HTR-8/SVneo (cell line): ENCODE measurements at places on chromosomes 16 and 17.

DNA sequence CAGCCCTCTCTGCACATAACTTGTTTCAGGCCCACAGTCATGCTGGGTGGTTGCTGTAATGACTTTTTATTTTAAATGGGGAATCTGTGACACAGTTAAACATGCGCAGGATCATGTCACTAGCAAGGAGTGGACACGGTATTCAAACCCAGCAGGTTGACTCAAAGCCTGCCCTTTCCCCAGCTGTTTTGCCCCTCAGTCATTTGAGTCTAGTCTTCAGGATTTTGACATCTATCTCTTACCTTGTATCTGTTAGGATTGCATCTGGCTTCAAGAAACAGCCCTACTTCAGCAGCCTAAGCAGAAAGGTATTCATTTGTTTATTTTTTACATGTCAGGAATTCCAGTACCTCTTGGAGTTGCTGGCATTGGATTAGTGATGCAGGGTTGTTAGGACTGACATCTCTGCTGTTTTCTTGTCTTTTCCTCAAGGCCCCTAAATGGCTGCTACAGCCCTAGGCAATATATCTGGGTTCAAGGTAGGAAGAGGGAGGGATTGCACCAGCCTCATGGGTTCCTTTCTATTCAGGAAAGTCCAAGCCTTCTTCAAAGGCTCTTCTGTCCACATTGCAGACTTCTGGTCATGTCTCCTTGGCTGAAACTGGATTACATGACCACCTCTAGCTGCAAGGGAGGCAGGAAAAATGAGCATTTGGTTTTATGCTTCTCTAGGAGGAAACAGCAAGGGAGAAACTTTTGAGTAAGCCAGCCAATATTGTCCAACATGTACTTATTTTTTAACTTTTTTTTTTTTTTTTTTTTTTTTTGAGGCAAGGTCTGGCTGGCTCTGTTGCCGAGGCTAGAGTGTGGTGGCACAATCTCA lies 22.8 kb downstream of the ABCC1 start:
- no peak for DNase-seq

DNA sequence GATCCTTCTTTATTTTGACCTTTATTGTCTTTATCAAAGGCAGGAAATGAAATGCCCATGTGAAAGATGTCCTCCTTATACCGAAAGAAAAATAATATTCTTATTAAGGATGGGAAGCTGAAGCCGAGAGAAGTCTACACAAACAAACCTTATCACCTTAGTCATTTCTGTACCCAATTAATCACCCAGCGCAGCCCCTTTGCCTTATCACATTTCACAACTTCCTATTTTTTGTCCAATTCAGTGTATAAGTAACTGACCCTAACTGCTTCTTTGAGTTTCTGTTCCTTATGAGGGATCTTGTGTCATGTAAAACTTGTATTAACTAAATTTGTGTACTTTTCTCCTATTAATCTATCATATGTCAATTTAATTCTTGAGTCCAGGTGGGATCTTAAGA lies 16.4 kb upstream of the CCL23 start:
- DNase-seq, result no peak

DNA sequence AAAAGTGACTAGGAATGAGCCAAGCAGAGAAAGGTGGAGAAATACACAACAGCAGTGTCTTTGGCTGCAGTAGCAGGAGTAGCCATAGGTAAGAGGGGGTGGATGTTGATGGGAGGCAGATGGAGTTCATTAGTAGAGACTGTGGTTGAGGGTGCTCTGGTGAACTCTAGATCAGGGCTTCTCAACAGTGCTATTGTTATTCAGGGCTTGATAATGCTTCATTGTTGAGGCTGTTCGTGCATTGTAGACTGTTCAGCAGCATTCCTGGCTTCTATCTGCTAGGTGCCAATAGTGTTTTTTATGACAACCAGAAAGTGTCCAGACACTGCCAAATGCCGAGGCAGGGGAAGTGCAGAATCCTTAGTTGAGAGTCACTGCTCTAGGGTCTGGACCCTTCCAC lies 3.6 kb downstream of the ALKBH5 start:
- no peak for DNase-seq

DNA sequence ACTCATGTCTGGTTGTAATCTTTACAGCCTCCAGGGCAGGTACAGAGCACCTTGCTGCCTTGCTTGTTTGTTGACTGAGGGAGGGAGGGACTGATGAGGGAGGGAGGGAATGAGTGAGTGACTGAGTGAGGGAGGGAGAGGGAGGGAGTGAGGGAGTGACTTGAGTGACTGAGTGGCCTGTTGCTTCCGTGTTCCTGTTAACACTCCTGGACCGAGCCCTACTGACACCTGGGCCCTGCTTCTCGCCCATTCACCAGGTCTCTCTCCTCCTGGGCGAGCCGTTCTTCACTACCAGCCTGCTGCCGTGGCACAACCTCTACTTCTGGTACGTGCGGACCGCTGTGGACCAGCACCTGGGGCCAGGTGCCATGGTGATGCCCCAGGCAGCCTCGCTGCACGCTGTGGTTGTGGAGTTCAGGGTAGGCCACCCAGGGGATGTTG lies 41.2 kb downstream of the PRMT7 start:
- no peak for DNase-seq

DNA sequence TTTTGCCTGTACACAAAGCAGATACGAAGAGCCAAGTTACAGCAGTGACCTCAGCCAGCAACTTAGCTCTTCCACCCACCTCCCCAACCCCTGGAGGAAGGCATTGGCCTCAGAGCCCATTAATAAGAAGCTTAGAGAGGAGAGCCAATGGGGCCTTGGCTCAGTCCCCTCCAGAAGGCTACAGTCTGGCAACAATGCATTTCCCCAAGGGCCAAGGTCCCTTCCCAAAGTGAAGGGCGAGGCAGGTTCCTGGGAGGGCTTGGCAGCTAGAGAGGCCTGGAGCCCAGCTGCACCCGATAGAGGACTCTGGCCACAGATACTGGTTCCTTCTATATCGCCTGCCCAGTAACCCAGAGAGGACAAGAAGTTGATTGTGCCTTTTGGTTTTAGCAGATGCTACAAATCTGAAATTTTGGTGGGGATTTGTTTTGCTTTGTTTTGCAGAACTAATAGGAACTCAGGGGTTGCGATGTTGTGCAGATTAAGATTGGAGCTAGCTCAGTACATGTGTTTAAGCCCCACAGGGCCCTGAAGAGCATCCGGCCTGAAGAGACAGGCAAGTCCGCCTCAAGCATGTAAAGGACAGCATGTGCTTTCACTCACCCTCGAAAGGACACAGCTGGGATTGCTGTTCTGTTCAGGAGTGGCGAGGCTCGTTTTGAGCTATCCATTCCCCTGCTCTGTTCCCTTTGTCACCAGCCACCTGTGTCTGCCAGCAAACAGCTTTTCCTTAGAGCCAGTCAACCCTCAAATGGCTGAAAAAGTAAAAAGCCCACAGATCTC lies 12.0 kb upstream of the PNPO start:
- no peak for DNase-seq

- no peak for DNase-seq
These were observed 6.1 kb downstream of the OR1A1 start for GRCh38 chr17:3213587-3213986.

- no peak for DNase-seq
These were observed 81.8 kb upstream of the KIFC3 start for GRCh38 chr16:57883953-57884654.
